ENCODE measurements at places on chromosomes 3 and 15.

GRCh38 chr15:45201557-45201859, 13.7 kb upstream of the SHF start:
- peak; percentile 43 for DNase-seq

GRCh38 chr3:69305011-69305410, 80.9 kb downstream of the FRMD4B start:
- DNase-seq: no peak

- DNase-seq: peak; percentile 8
Observed at GRCh38 chr3:114775395-114775794, 371.7 kb downstream of the ZBTB20 start.

GRCh38 chr3:126971891-126972351, 11.0 kb upstream of the PLXNA1 start:
- peak; percentile 38 for DNase-seq

DNA sequence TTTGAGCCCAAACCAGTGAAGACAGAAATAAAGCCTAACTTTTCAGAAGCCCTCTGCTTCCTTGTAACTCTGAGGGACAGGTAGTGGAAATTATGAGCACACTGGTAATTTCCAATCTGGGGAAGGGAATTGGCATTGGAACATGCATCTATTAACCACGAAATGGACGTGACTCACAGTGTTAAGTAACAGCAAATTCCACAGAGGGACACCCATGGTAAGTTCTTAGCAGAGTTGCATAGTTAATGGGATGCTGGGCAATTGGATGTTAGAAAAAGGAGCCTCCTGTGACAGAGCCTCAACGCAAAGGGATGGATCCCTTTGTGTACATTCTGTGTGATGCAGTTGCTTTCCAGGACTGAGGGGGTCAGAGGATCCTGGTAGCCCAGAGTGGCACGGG, 168.6 kb downstream of the SEMA6D start:
- no peak for DNase-seq

DNA sequence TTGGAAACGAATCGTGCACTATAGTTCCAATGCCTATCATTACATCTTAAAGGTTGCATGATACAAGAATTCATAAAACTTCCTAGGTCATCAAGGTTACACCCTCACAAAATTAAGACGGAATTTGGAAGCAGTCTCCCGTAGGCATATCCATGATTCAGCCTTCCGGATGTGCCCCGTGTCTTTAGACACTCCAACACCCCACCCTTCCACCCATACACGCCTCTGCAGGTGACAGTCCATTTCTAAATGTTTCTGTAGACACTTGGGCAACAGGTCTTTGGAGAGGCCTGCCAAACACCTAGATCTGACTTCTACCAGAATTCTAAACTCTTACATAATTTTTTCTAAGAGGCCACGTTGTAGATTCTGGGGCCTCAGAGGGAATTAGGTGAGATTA, 49.8 kb downstream of the LDHAL6B start:
- no peak for DNase-seq
